ENCODE measurements at places on chromosomes 1 and 21. TPM values are rescaled to one million over a fixed set of nuclear protein-coding genes. Genes with fewer than 3 reads are reported as not detected.

LCE1C gene
- not detected for total RNA-seq

DYNLT5 gene
- total RNA-seq, result 2.7 TPM

HECTD3 gene
- total RNA-seq, result 21.0 TPM

CFHR3 gene
- not detected for total RNA-seq

RIPPLY3 gene
- total RNA-seq, result not detected

ATP6V1G3 gene
- not detected for total RNA-seq

CD1C gene
- total RNA-seq, result not detected

VHLL gene
- not detected for total RNA-seq

OR10J1 gene
- total RNA-seq, result 0.25 TPM

SYT11 gene
- total RNA-seq, result 40.4 TPM

SPRR4 gene
- not detected for total RNA-seq

SERTAD4 gene
- 0.33 TPM for total RNA-seq

CFHR1 gene
- 0.25 TPM for total RNA-seq

LCE1E gene
- not detected for total RNA-seq

IQGAP3 gene
- total RNA-seq, result 83.3 TPM

TMEM125 gene
- total RNA-seq, result not detected

S1PR1 gene
- total RNA-seq, result 11.0 TPM

SH2D5 gene
- total RNA-seq, result 29.5 TPM

COL11A1 gene
- 121 TPM for total RNA-seq

OR2L13 gene
- not detected for total RNA-seq

ASTN1 gene
- 0.22 TPM for total RNA-seq

SLC30A10 gene
- not detected for total RNA-seq

DCLRE1B gene
- total RNA-seq, result 1.2 TPM

RNF220 gene
- 95.8 TPM for total RNA-seq

SDHB gene
- total RNA-seq, result 159 TPM

DNM3 gene
- 2.1 TPM for total RNA-seq

OR2L8 gene
- total RNA-seq, result 0.25 TPM

TEX38 gene
- not detected for total RNA-seq

B3GALT5 gene
- 1.1 TPM for total RNA-seq

ICOSLG gene
- 0.11 TPM for total RNA-seq

CASQ1 gene
- total RNA-seq, result not detected

AKR7A3 gene
- 0.62 TPM for total RNA-seq

OR2T33 gene
- total RNA-seq, result not detected

LRRC71 gene
- not detected for total RNA-seq

NPPB gene
- not detected for total RNA-seq

SLFNL1 gene
- total RNA-seq, result 0.87 TPM

MMP23B gene
- 4.7 TPM for total RNA-seq

CA14 gene
- 0.11 TPM for total RNA-seq

A3GALT2 gene
- total RNA-seq, result not detected

FTCD gene
- total RNA-seq, result 1.1 TPM

TAF13 gene
- 137 TPM for total RNA-seq

BEND5 gene
- not detected for total RNA-seq

SSBP3 gene
- total RNA-seq, result 11.7 TPM

PRAMEF27 gene
- total RNA-seq, result not detected

DISP3 gene
- total RNA-seq, result under 0.01 TPM

KCNT2 gene
- total RNA-seq, result 1.8 TPM

STUM gene
- not detected for total RNA-seq

CAMK2N1 gene
- total RNA-seq, result 28.9 TPM

SLC30A2 gene
- total RNA-seq, result not detected

WNT9A gene
- 0.77 TPM for total RNA-seq

KRTAP13-2 gene
- not detected for total RNA-seq

SLC44A3 gene
- total RNA-seq, result 1.2 TPM

All from uterine smooth muscle cell (primary cell).